NCI-H748 treated with DMSO at 0.1 percent for 48 hours (cell line): ENCODE measurements at places on chromosomes 7 and 10.

- DNase-seq = peak; percentile 27
Measured at GRCh38 chr10:12606461-12606860, 257.1 kb downstream of the CAMK1D start.

DNA sequence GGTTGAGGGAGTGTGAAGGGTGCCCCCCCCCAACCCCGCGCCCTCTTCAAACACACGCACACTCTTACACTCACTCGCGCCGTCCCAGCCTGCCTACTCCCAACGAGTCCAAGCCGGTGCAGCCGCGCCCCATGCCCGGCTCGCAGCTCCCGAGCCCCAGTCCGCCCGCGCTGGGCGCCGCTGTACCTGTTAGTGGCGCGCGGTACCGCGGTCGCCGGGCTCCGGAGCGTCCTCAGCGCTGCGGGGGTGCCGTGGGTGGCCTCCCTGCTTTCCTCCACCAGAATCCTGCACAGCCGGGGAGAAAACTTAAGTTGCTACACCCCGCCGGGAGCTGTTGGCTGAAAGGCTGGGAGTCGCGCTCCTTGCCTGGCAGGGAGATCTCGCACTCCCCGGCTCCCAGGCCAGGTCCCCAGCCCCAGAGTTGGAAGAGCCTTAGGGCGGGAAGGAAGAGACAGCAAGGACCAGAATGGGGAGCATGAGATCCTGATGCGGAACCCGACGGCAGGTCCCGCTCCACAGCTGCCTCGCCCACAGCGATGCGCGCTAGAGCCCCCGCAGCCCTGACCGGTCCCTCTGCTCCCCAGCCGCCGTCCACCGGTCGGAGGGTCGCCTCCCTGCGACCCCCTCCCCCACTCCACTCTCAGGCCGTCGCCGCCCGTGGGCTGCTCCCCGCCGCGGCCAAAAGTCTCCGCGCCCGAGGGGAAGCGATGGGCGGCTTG, 863 bp downstream of the ST8SIA6 start:
- peak; percentile 46 for DNase-seq

DNA sequence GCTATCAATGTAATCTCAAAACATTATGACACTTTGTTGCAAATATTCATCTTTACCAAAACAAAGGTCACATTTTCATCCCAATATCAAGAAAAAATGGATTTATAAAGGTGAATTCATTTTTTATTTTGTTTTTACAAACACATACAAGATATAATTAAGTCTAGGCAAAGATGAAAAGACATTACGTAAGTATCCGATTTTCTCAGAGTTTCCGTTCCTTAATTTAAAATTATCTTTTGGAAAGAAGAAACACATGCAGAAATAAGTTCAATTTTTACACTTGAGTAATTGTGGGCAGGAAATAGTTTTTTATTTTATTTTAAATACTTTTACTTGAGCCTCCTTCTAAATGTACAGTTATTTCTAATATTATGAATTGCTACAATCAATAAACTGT, 24.6 kb downstream of the RTKN2 start:
- DNase-seq = no peak

GRCh38 chr10:22317076-22317370, 835 bp downstream of the COMMD3 start:
- DNase-seq = no peak

DNA sequence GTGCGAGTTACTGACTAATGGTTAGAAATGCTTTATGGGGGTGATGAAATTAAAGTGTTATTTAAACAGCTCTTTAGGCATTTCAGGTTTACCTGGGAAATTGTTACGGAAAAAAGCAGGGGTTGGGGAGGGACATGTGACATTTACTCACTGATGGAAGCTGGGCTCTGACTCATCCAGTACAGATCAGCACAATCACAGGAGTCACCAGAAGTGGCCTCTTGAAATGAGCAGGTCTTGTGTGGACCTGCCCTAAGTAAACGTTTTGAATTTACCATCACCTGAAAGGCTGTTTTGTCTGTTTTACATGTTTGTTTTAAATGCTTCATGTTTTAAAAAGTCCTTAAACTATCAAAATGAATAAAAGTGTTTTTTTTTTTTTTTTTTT, 2.3 kb downstream of the GLRX3 start:
- peak; percentile 46 for DNase-seq
